Immature natural killer cell (primary cell): ENCODE measurements at places on chromosomes 12 and 14. TPM values are rescaled to one million over a fixed set of nuclear protein-coding genes. Genes with fewer than 3 reads are reported as not detected.

- no peak for DNase-seq
Measured at GRCh38 chr12:89947437-89948270, 239.0 kb upstream of the ATP2B1 start.

DNA sequence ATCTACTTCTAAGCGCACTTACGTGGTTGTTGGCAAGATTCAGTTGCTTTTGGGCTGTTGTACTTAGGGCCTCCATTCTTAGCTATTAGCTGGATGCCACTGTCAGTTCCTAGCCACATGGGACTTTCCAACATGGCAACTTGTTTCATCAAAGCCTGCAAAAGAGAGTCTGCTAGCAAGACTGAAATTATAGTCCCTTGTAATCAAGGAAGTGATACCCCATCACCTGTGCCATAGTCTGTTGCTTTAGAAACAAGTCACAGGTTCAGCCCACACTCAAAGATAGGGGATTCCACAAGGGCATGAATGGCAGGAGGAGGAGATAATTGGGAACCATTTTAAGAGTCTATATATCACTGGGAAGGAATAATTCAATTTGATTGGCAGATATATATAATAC lies 27.1 kb upstream of the SLC17A8 start:
- no peak for DNase-seq

GRCh38 chr14:58961045-58961731 lies 227.3 kb upstream of the DAAM1 start:
- no peak for DNase-seq

The OASL gene
- polyA plus RNA-seq: 7.7 TPM

DNA sequence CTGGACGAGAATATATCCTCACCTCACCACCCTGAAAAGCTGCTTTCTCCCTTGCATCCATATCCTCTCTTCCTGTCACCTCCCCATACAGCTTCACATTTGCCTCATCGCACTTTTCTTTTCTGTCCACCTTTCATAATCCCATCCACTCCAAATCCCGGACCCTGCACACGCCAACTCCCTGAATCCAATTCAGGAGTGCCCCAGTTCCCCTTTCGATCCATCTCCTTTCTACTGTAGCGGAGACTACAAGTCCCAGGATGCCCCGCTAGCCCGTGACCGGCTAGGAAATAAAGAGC lies 2.5 kb downstream of the TMEM253 start:
- DNase-seq: no peak

The IRAK3 gene
- polyA plus RNA-seq: not detected
